ENCODE measurements at places on chromosomes 2 and 18. TPM values are rescaled to one million over a fixed set of nuclear protein-coding genes. Genes with fewer than 3 reads are reported as not detected.

MC4R gene
- not detected for total RNA-seq

DNA sequence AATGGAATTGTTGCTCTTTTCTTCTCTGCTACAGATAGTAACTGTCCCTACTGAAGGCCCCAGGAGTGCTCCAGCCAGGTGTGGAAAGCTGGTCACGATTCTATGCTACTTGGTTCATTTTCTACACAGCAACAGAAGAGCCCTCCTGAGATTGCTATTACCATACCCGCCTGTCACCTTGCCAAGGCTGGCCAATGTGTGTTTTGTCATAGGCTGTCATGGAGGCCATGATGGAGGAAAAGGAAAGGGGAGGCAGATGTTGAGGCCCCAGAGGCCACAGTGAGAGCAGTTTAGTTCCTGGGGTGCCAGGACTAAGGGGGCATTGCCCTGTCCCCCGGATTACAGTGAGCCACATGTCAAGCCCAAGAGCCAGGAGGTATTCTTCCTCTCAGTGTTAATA is 952 bp downstream of the ELMOD3 start:
- no peak for DNase-seq
- no peaks in the 10 kb centered on the region for H3K27me3 ChIP-seq

- H3K27me3 ChIP-seq = no peaks in the 10 kb centered on the region
- peak; percentile 86 for DNase-seq
These were observed 118.2 kb downstream of the SPTBN1 start for GRCh38 chr2:54574107-54574859.

- no peak for DNase-seq
- H3K27me3 ChIP-seq = no peaks in the 10 kb centered on the region
These were observed 267.6 kb upstream of the CYP26B1 start for GRCh38 chr2:72415241-72415661.

GRCh38 chr2:38754506-38754905 is 3.3 kb upstream of the SRSF7 start:
- peaks cover 23% of the 10 kb centered on the region for H3K4me1 ChIP-seq
- H3K4me3 ChIP-seq = peak overlapping the region; percentile 63
- peaks cover 16% of the 10 kb centered on the region for H3K36me3 ChIP-seq

- H3K27ac ChIP-seq = no peak overlapping the region
- no peaks in the 10 kb centered on the region for H3K27me3 ChIP-seq
- no peak for DNase-seq
- H3K36me3 ChIP-seq = no peaks in the 10 kb centered on the region
These were observed 2.3 kb upstream of the SERPINB11 start for GRCh38 chr18:63700501-63700900.

GRCh38 chr2:238971318-238972145 is 123.6 kb downstream of the TWIST2 start:
- no peak overlapping the region for H3K4me3 ChIP-seq
- peaks cover 12% of the 10 kb centered on the region for H3K27me3 ChIP-seq
- H3K27ac ChIP-seq = no peak overlapping the region
- no peaks in the 10 kb centered on the region for H3K36me3 ChIP-seq
- H3K4me1 ChIP-seq = no peaks in the 10 kb centered on the region
- no peak for DNase-seq

DNA sequence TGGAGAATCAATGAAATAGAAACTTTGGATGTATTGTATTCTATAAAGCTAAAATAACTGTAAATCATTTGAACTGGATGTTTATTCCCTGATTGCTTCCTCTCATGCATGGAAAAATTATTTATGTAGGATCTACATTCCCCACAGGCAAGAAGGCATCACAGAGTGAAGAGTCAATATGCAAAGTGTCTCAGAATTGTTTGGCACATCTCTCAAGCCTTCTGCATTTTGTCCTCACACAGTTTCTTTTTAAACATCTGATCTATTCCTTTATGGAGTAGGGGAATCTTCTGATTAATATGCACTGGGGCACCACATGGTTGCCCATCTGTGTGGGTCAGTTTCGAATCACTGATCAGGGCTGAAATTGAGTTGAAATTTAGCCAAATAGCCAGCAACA is 465.4 kb downstream of the ZNF804A start:
- H3K4me1 ChIP-seq = no peaks in the 10 kb centered on the region
- no peaks in the 10 kb centered on the region for H3K27me3 ChIP-seq
- H3K36me3 ChIP-seq = no peaks in the 10 kb centered on the region
- H3K4me3 ChIP-seq = no peak overlapping the region
- no peak for DNase-seq
- no peak overlapping the region for H3K27ac ChIP-seq

- H3K4me1 ChIP-seq = no peaks in the 10 kb centered on the region
- no peak overlapping the region for H3K4me3 ChIP-seq
- no peak overlapping the region for H3K27ac ChIP-seq
These were observed 83.2 kb downstream of the LYPD1 start for GRCh38 chr2:132586835-132587234.

- H3K27me3 ChIP-seq = no peaks in the 10 kb centered on the region
- no peak for DNase-seq
- no peak overlapping the region for H3K27ac ChIP-seq
- no peak overlapping the region for H3K4me3 ChIP-seq
- peaks cover 29% of the 10 kb centered on the region for H3K4me1 ChIP-seq
These were observed 99.7 kb upstream of the SMAD7 start for GRCh38 chr18:49050452-49050851.

DNA sequence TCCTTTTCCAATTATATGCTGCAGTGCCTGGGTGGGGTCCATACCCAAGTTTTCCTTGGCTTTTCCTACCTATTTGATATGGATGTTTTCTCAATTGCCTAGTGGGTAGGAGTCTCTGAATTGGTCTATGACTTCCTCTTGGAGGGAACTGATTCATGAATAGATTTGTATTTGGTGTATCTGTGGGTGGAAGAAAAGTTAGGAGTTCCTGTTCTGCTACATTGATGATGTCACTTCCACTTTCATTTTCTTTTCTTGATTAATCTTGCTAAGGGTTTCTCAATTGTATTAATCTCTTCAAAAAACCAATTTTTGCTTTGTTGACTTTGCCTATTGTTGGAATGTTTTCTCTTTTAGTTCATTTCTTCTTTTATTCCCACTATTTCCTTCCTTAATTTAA is 37.4 kb upstream of the SLC9A2 start:
- H3K4me3 ChIP-seq = no peak overlapping the region
- H3K36me3 ChIP-seq = no peaks in the 10 kb centered on the region
- DNase-seq = no peak
- no peak overlapping the region for H3K27ac ChIP-seq
- H3K27me3 ChIP-seq = peaks cover 8% of the 10 kb centered on the region

- H3K4me1 ChIP-seq = peaks cover 46% of the 10 kb centered on the region
- H3K27me3 ChIP-seq = no peaks in the 10 kb centered on the region
- DNase-seq = peak; percentile 59
- H3K4me3 ChIP-seq = peak overlapping the region; percentile 88
- peaks cover 38% of the 10 kb centered on the region for H3K36me3 ChIP-seq
- H3K27ac ChIP-seq = peak overlapping the region; percentile 98
These were observed 918 bp upstream of the NABP1 start for GRCh38 chr2:191676790-191677645.

GRCh38 chr2:24626131-24626530 is 135.1 kb downstream of the NCOA1 start:
- H3K36me3 ChIP-seq = no peaks in the 10 kb centered on the region
- no peaks in the 10 kb centered on the region for H3K4me1 ChIP-seq
- no peak overlapping the region for H3K4me3 ChIP-seq
- no peak overlapping the region for H3K27ac ChIP-seq

- H3K36me3 ChIP-seq = peaks cover 18% of the 10 kb centered on the region
- no peak for DNase-seq
- peak overlapping the region; percentile 90 for H3K4me3 ChIP-seq
- H3K27me3 ChIP-seq = no peaks in the 10 kb centered on the region
- H3K27ac ChIP-seq = peak overlapping the region; percentile 8
These were observed 1.5 kb upstream of the PTPN2 start for GRCh38 chr18:12885500-12885899.

DNA sequence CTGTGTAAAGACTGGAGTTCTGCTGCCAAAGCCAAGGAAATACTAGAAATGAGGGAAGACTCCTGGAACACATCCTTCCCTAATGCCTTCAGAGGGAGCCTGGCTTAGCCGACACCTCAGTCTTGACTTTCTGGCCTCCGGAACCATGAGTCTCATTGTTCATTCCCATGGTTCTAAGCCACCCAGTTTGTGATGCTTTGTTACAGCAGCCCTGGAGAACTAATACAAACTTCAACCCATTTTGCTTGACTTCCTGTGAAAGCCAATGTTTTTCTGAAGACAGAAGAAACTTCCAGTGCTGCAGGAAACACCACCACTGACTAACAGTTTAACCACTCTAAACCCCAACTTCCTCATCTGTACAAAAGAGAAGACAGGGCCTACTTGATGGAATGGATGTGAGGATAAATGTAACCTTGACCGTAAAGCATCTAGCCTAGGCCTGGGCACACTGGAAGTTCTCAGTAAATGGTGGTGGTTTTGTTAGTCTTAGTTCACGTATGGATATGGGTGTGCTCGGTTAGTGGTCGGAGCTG is 85.9 kb upstream of the RFX8 start:
- peaks cover 7% of the 10 kb centered on the region for H3K27me3 ChIP-seq
- H3K27ac ChIP-seq = peak overlapping the region; percentile 88
- peaks cover 26% of the 10 kb centered on the region for H3K4me1 ChIP-seq
- peaks cover 35% of the 10 kb centered on the region for H3K36me3 ChIP-seq

All from activated CD4-positive, alpha-beta memory T cell treated with anti-CD3 and anti-CD28 coated beads, Interleukin-2, amount 10 ng/mL, durations not matched to agents 7 days and 5 days (primary cell).